ENCODE measurements at places on chromosomes 5 and 9. TPM values are rescaled to one million over a fixed set of nuclear protein-coding genes. Genes with fewer than 3 reads are reported as not detected.

BASP1 gene
- total RNA-seq: 78.5 TPM

IL13 gene
- total RNA-seq: not detected

FOXI1 gene
- not detected for total RNA-seq

HMCN2 gene
- not detected for total RNA-seq

RBM22 gene
- 34.0 TPM for total RNA-seq

ADAMTS16 gene
- total RNA-seq: not detected

SHISAL2B gene
- not detected for total RNA-seq

SPATA6L gene
- total RNA-seq: 0.94 TPM

UNC5A gene
- 1.1 TPM for total RNA-seq

MPDZ gene
- 32.8 TPM for total RNA-seq

PTPN3 gene
- total RNA-seq: under 0.01 TPM

CCIN gene
- 0.60 TPM for total RNA-seq

ACOT12 gene
- not detected for total RNA-seq

CCT5 gene
- 639 TPM for total RNA-seq

SPATA31A3 gene
- not detected for total RNA-seq

TEX10 gene
- total RNA-seq: 27.2 TPM

FOXD4L5 gene
- total RNA-seq: not detected

SLC46A2 gene
- total RNA-seq: not detected

EQTN gene
- total RNA-seq: not detected

LPAR1 gene
- total RNA-seq: not detected

GADD45G gene
- total RNA-seq: 0.33 TPM

CCNI2 gene
- 0.25 TPM for total RNA-seq
